ENCODE measurements at places on chromosomes 7 and 10.

GRCh38 chr7:140176811-140177702 is at the start of gene KDM7A:
TSS of gene KDM7A (minus strand) at chr7:140176983. CDS start at chr7:140176937, 46 bp downstream.
- H3K27ac ChIP-seq = peak within 1 kb of the TSS; percentile 100
- peak; percentile 77 for DNase-seq
- peak within 1 kb of the TSS; percentile 98 for H3K4me3 ChIP-seq
- H3K4me1 ChIP-seq = no peaks in the 10 kb centered on the region
- H3K36me3 ChIP-seq = no peaks in the 10 kb centered on the region

DNA sequence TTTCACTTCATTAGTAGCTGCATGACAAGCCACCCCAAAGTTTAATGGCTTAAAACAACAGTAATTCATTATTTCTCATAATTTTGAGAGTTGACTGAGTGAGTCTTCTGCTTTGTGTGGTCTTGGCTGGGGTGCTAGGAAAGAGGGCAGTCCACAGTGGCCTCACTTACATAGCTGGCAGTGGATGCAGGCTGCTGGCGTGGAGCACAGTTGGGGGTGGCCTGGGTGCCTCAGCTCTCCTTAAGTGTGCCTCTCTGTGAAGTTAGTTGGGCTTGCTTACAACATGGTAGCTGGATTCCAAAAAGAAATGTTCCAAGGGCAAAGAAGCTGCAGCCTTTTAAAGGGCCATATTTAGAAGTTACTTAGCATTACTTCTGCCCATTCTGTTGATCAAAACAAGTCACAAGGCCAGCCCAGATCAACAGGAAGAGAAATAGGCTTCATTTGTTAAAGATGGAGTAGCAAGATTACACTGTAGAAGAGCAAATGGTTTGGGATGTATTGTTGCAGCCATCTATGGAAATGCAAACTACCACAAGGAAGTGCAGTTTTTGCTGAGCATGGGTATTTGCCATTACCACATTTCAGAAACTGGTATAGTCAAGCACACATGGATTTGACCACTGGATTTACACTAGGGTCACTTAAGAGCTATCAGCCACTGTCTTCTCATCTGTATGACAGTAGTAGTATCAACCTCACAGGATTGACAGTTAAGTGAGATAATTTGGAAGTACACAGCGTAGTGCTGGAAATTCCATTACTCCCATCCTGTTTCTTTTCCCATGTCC is 33.6 kb downstream of the ZEB1 start:
- H3K36me3 ChIP-seq = no peaks in the 10 kb centered on the region
- no peaks in the 10 kb centered on the region for H3K27me3 ChIP-seq
- H3K27ac ChIP-seq = no peak overlapping the region
- no peak for DNase-seq
- H3K4me1 ChIP-seq = peaks cover 76% of the 10 kb centered on the region

- H3K27me3 ChIP-seq = no peaks in the 10 kb centered on the region
- DNase-seq = no peak
- H3K36me3 ChIP-seq = no peaks in the 10 kb centered on the region
- no peak overlapping the region for H3K27ac ChIP-seq
- H3K4me1 ChIP-seq = peaks cover 29% of the 10 kb centered on the region
Observed at GRCh38 chr10:71852355-71852937, 1.4 kb upstream of the PSAP start.

DNA sequence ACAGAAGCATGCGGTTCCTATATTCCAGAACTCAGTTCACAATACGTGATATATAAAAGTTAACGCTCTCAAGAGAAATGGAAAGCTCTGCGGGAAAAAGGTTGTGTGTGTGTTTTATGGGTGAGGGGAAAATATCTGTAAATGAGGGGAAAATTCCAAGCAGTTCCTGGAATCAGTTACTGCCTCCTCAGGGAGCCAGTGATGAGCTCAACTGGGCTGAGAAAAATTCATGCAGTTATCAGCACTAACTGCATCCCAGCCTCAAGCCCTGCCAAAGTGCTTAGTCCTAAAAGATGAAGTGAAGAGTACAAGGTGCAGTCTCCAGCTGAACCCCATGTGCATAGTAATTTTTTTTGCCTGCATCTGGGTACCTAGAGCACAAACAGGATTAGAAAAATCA is 191.9 kb downstream of the CDK14 start:
- no peak for DNase-seq
- no peaks in the 10 kb centered on the region for H3K36me3 ChIP-seq
- no peaks in the 10 kb centered on the region for H3K4me1 ChIP-seq
- no peaks in the 10 kb centered on the region for H3K27me3 ChIP-seq
- no peak overlapping the region for H3K27ac ChIP-seq

DNA sequence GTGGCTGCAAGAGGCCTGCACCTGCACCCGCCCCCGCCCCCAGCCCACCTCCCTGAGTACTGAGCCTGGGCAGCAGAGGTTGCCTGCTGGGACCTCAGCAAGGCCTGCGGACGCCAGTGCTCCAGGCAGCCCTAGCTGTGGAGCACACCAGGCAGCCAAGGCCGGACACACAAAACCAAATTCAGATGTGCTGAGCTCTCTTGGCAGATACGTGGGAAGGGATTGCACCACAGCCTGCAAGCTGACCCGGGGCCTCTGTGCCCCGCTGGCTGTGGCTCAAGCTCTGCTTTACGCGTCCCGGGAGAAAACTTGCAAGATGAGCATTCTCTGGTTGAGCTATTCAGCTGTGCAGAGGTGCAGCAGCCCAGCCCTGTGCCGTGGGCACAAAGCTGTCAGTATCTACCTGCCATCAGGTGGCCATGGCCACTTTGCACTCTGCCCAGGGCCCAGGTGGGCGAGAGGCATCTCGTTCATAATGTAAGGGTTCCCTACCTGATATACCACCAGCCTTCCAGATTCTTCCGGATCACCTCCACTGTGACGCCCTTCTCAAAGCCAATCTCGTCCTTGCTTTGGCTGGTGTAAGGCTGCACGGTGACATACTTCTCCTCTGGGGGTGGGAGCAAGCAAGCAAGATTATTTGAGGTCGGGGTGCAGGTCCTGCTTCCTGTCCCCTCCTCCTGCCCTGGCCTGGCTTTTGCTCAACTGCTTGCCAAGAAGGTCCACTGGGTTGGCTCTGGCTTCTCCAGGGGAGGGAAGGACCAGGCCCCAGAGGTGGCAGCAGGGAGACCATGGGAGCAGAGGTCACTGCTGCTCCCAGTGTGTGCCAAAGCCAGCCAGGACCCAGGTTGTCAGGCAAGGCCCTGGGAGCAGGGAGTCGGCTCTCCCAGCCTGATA is 123.4 kb downstream of the NEURL1 start:
- H3K4me3 ChIP-seq = no peak overlapping the region
- no peak for DNase-seq
- no peak overlapping the region for H3K27ac ChIP-seq
- peaks cover 39% of the 10 kb centered on the region for H3K36me3 ChIP-seq

DNA sequence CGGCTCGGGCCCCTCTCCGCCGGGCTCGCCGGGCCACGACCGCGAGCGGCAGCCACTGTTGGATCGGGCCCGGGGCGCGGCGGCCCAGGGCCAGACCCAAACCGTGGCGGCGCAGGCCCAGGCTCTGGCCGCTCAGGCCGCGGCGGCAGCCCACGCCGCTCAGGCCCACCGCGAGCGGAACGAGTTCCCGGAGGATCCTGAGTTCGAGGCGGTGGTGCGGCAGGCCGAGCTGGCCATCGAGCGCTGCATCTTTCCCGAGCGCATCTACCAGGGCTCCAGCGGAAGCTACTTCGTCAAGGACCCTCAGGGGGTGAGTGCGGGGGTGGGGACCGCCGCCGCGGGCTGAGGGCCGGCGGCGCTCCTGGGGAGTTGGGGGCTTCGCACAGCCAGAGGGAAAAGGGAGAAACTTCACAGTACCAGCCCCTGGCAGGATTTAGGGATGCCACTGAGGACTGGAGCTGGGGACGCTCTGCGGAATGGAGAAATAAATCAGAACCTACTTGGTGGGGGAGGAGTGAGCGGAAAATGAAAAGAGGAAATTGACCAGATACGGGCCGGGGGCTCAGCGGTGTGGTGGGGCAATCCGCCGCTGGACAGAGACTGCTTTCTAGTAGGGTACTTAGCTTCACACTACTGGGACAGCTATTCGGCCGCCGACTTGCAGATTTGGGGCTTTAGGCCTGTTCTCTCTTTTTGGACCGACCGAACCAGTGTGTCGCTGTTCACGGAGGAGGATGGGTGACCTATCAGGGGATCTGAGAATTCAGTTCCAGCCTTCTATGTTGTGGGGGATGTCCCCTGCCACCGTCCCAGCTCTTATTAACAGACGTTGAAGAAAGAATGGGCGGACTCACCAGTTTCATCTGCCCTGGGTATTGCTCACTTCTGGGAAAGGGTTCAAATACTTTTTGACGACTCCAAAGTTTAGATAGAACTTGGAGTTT is 669 bp downstream of the PI4K2A start:
- DNase-seq = no peak
- H3K27ac ChIP-seq = peak overlapping the region; percentile 76
- H3K4me3 ChIP-seq = peak overlapping the region; percentile 94
- peaks cover 11% of the 10 kb centered on the region for H3K36me3 ChIP-seq

- no peak for DNase-seq
- peaks cover 53% of the 10 kb centered on the region for H3K4me1 ChIP-seq
- H3K4me3 ChIP-seq = no peak overlapping the region
- H3K36me3 ChIP-seq = no peaks in the 10 kb centered on the region
- H3K27ac ChIP-seq = no peak overlapping the region
Observed at GRCh38 chr10:74587109-74587854, 239.1 kb upstream of the KAT6B start.

GRCh38 chr7:83751217-83751616 is 102.3 kb upstream of the SEMA3E start:
- DNase-seq = no peak
- no peaks in the 10 kb centered on the region for H3K36me3 ChIP-seq
- no peak overlapping the region for H3K27ac ChIP-seq
- no peaks in the 10 kb centered on the region for H3K27me3 ChIP-seq
- H3K4me3 ChIP-seq = no peak overlapping the region

DNA sequence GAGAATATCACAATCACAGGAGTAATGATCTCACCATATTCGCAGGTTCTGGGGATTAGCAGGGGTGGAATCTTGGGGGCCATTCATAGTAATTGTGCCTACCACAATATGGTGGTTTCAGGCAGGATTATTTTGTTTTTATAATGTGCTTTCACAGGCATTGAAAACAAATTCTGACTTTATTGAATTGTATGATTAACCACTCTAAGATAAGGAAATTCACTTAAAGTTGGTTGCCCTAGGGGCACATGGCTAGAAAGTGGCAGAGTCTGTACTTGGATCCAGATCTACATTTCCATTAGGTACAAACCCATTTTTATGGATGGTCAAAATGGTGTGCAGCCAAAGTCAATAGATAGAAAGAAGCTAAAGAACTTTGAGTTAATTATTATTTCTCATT is 1.7 kb downstream of the CROT start:
- no peaks in the 10 kb centered on the region for H3K27me3 ChIP-seq
- H3K36me3 ChIP-seq = peaks cover 16% of the 10 kb centered on the region
- no peak overlapping the region for H3K4me3 ChIP-seq
- peaks cover 42% of the 10 kb centered on the region for H3K4me1 ChIP-seq

- no peaks in the 10 kb centered on the region for H3K4me1 ChIP-seq
- DNase-seq = no peak
- H3K27me3 ChIP-seq = no peaks in the 10 kb centered on the region
- H3K4me3 ChIP-seq = no peak overlapping the region
Observed at GRCh38 chr7:116150588-116150987, 59.8 kb upstream of the TES start.
